ENCODE measurements at places on chromosomes 5 and 9. TPM values are rescaled to one million over a fixed set of nuclear protein-coding genes. Genes with fewer than 3 reads are reported as not detected.

DNA sequence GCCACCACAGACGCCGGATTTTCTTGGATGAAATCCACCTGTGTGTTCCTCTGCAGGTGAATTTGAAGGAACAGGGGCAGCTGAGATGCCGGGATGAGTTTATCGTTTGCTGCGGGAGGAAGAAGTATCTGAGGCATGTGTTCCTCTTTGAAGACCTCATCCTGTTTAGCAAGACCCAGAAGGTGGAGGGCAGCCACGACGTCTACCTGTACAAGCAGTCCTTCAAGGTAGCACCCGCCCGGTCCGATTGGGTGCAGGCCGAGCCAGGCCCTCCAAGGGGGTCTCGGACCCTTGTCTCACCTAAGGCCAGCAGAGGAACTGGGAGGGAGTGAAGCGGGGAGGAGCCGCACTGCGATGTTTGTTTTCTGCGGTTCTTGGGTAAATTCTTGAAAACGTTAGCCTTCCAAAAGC lies 18.4 kb upstream of the LRRC14B start:
- DNase-seq, result peak; percentile 33
- H3K4me3 ChIP-seq, result no peak overlapping the region
- H3K4me1 ChIP-seq, result no peaks in the 10 kb centered on the region
- H3K27me3 ChIP-seq, result no peaks in the 10 kb centered on the region

DNA sequence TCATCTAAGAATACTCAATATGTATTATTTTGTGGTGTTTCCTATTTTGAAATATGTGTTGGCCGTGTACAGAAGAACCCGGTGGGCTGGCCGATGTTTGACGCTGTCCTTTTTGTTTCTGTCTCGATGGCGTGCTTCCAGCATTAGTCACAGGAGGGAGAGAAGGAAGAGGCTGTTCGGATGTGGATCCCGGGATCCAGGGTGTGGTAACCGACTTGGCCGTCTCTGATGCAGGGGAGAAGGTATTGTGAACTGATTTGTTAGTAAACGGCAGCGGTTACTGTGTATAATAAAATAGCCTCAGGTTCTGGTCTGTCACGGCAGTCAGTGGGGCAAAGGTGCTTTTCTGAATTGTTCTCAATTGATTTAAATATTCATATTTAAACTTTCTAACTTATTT lies 275.0 kb downstream of the ARHGEF28 start:
- no peak for DNase-seq
- no peak overlapping the region for H3K4me3 ChIP-seq
- no peak overlapping the region for H3K27ac ChIP-seq
- H3K27me3 ChIP-seq, result no peaks in the 10 kb centered on the region
- no peaks in the 10 kb centered on the region for H3K36me3 ChIP-seq

- H3K27me3 ChIP-seq, result no peaks in the 10 kb centered on the region
- H3K27ac ChIP-seq, result no peak overlapping the region
- no peak overlapping the region for H3K4me3 ChIP-seq
- H3K36me3 ChIP-seq, result no peaks in the 10 kb centered on the region
Observed at GRCh38 chr5:6926491-6927038, 213.3 kb downstream of the TENT4A start.

DNA sequence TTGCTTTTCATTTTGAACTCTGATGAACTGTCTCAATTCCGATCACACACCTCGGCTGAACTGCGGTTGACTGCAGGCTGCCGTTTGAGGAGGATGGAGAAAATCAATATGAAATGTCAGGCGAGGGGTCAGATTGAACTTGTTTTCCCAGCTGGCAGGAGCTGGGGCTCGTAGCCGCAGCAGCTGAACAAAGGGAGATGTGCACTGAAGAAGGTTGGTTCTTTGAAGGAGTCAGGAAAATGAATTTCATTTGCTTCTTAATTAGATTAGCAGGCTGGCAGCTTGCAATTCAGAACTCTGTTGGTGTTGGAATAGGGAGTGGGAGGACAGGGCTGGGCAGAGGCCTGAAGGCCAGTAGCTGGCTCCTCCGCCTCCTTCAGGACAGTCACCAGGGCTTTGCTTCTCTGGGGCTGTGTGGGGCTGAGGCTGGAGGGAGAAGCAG lies 117.4 kb upstream of the GPR151 start:
- H3K27ac ChIP-seq, result no peak overlapping the region
- H3K27me3 ChIP-seq, result no peaks in the 10 kb centered on the region
- no peaks in the 10 kb centered on the region for H3K36me3 ChIP-seq
- H3K4me3 ChIP-seq, result no peak overlapping the region

DNA sequence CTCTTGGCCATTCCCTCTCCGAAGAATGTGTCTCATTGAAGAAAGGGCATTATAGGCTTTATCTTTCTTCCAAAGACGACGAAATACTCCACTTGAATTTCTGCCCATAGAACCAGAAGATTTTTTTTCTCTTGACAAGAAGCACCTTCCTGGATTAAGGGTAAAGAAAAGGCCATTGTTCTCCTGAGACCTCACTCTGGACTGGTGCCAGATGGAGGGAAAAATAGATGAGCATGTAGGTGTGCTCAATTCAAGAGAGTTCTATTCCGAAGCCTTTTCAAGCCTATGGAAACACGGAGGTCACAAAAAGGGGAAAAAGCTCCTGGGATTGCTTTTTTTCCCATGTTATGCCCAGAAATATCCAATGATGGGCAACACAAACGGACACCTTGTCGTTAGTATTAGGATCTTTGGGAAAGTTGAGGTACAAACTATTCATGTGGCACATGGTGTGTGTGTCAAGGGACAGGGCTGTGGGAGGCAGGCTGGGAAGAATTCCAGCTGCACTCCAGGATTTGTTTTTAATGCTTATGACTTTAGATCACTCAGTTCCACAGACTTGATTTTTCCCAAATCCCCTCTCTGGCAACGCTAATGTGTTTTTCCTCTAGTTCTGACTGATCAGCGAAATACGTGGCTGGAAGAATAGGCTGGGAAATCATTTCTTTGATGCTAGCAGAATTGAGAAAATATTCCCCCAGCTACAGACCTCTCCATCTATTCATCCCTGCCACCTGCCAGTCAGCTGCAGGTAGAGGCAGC lies 89.9 kb downstream of the SIL1 start:
- H3K27me3 ChIP-seq, result no peaks in the 10 kb centered on the region
- no peaks in the 10 kb centered on the region for H3K36me3 ChIP-seq
- no peaks in the 10 kb centered on the region for H3K4me1 ChIP-seq
- DNase-seq, result no peak
- no peak overlapping the region for H3K4me3 ChIP-seq

DNA sequence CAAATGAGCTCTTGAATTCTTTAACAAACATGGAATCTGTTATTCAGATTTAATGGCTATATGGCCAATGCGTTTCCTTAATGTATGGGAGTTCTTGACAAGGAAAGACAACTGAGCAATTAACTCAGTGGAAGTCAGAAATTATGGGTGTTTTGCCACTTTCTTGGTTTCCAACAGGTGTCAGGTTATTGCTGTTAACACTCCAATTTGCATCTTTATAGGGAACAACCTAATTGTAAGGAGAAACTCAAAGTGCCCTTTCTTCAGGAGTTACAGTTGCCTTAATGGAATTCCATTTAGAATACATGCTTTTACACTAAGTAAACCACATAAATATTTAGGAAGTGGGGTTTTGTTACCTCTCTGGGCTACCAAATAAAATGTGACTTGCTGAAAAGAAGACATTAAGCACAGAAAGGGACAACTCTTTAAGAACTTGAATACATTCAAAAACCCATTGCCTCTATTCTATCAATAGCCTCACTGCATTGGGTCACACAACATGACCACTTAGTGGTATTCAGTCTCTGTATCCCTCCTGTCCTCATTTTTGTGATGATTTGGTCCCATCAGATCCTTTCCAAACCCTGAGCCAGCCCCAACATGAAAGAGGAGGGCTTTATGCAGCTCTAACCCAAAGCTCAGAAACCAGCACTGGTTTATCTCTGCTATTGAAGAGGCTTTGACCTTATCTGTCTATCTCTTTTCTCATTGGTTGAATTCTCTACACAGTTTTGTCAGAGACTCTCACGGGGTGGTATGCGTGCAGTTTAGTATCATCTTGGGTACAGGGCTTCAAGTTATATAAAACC lies 118.7 kb downstream of the EDIL3 start:
- H3K4me3 ChIP-seq, result no peak overlapping the region
- no peak overlapping the region for H3K27ac ChIP-seq
- H3K4me1 ChIP-seq, result no peaks in the 10 kb centered on the region

DNA sequence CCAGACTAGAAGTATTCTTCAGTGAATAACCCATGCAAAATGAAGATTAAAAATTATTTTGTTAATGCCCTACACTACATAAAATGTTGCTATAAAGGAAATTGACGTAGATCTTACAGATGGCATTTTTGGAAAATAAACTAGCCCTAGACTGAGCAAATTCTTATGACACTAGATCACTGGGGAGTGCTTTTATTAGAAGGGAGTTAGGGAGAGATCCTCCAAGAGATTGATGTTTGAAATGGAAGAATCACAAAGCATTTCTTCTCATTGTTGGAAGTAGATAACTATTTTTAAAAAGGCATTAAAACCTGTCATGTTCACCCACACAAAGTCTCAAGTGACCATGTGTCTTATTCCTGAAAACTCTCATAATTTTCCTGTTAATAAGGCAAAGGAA lies 351.1 kb upstream of the TLE4 start:
- H3K27ac ChIP-seq, result no peak overlapping the region
- H3K36me3 ChIP-seq, result no peaks in the 10 kb centered on the region
- H3K27me3 ChIP-seq, result no peaks in the 10 kb centered on the region
- no peak overlapping the region for H3K4me3 ChIP-seq

- H3K4me3 ChIP-seq, result no peak overlapping the region
- H3K27ac ChIP-seq, result no peak overlapping the region
- no peaks in the 10 kb centered on the region for H3K36me3 ChIP-seq
- no peak for DNase-seq
- no peaks in the 10 kb centered on the region for H3K27me3 ChIP-seq
Observed at GRCh38 chr9:78393340-78393739, 96.4 kb downstream of the PSAT1 start.

- H3K27me3 ChIP-seq, result peaks cover 8% of the 10 kb centered on the region
- no peak overlapping the region for H3K4me3 ChIP-seq
- H3K27ac ChIP-seq, result no peak overlapping the region
Observed at GRCh38 chr5:1657161-1657741, 133.5 kb upstream of the LPCAT1 start.

DNA sequence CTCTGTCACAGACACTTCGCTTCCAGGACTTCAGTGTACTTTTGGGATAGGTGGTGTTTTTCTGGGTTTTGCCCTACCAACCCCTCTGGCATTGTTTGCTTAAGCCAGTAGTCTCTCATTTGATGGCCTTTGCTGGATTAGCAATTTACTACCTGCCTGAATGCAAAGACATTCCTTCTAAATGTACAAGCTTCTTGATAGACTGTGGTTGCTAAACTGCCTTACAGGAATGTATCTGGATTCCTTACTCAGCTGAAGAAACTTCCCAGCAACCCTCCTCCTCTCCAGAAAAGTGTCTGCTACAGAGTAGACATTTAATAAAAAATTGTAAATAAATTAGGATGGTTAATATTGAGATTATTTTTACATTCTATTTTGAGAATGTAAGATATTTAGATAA lies 1916.7 kb downstream of the EFNA5 start:
- H3K27me3 ChIP-seq, result no peaks in the 10 kb centered on the region
- no peak for DNase-seq
- H3K36me3 ChIP-seq, result no peaks in the 10 kb centered on the region

DNA sequence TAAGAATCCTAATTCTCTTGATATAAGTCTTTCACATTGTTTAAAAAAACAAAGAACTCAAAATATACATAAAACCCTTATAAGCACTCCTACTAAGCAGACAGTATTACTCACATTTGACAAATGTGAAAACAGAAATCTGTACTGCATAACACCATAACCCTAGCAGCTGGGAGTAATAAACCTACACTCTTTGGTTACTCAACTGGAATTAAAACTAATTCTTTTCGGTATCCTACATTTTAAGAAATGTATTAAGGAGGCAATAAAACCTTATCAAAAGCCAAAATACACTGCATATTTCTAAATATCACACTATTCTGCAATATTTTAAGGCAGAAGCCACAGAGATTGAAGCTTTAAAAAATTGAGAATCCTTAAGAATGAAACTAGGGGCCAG lies 6.8 kb downstream of the AUH start:
- no peaks in the 10 kb centered on the region for H3K27me3 ChIP-seq
- H3K4me1 ChIP-seq, result no peaks in the 10 kb centered on the region
- peaks cover 4% of the 10 kb centered on the region for H3K36me3 ChIP-seq
- H3K27ac ChIP-seq, result no peak overlapping the region

DNA sequence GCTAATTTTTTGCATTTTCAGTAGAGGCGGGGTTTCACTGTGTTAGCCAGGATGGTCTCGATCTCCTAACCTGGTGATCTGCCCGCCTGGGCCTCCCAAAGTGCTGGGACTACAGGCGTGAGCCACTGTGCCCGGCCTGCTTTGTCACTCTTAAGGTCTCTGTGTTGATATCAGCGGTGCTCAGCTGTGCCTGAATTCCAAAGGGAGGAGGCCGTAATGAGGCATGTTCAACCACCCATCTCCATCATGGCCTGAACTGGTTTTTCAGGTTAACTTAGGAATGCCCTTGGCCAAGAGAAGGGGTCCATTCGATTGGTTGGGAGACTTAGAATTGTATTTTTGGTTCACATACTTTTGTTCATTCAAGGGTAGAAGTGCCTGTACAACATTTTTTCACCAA lies 22.0 kb downstream of the HSD17B3 start:
- no peaks in the 10 kb centered on the region for H3K36me3 ChIP-seq
- no peaks in the 10 kb centered on the region for H3K4me1 ChIP-seq
- H3K27ac ChIP-seq, result no peak overlapping the region
- no peaks in the 10 kb centered on the region for H3K27me3 ChIP-seq
- H3K4me3 ChIP-seq, result no peak overlapping the region
- DNase-seq, result no peak

- H3K27me3 ChIP-seq, result no peaks in the 10 kb centered on the region
- DNase-seq, result peak; percentile 86
- H3K27ac ChIP-seq, result peak within 1 kb of the TSS; percentile 100
- H3K36me3 ChIP-seq, result peaks cover 19% of the 10 kb centered on the region
Observed at GRCh38 chr5:134176511-134177368, at the start of gene SKP1. TSS of gene SKP1 (minus strand) at chr5:134176950. CDS start at chr5:134174022, 2,928 bp downstream.

DNA sequence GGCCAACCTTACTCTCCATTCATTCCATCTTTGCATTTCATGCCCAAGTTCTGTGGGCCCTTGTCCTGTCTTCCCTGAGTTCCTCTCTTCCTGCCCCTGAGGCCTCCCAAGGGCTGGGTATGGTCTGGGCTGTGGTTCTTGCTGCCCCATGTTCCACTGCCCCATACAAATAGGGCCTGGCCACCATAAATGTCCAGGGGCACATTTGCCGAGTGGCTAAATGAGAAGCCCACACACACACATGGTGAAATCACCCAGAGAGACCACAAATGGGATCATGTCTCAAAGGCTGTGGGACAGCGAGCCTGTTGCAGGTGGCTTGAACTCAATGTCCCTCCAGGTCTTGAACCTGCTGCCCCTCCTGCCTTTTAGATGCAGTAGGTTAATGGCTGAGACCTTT lies 1.2 kb downstream of the TIFAB start:
- no peak overlapping the region for H3K27ac ChIP-seq
- H3K36me3 ChIP-seq, result no peaks in the 10 kb centered on the region
- no peaks in the 10 kb centered on the region for H3K27me3 ChIP-seq
- DNase-seq, result no peak
- H3K4me1 ChIP-seq, result no peaks in the 10 kb centered on the region

Gene HRH2
- 0.29 TPM for total RNA-seq

Gene PDCD1LG2
- 2.4 TPM for total RNA-seq

Gene GCNT4
- 0.35 TPM for total RNA-seq

Gene STING1
- total RNA-seq, result 10.0 TPM

Gene SLC6A18
- total RNA-seq, result not detected

Gene PCAT7
- total RNA-seq, result 0.99 TPM

Gene ZCCHC9
- total RNA-seq, result 16.5 TPM

Gene SCGB3A2
- total RNA-seq, result not detected
